ENCODE measurements at places on chromosomes 12 and 14. TPM values are rescaled to one million over a fixed set of nuclear protein-coding genes. Genes with fewer than 3 reads are reported as not detected.

PYGL gene
- total RNA-seq, result 62.8 TPM

CHGA gene
- not detected for total RNA-seq

BIN2 gene
- total RNA-seq, result not detected

MANSC4 gene
- not detected for total RNA-seq

LRIG3 gene
- 36.9 TPM for total RNA-seq

GPD1 gene
- not detected for total RNA-seq

CLEC14A gene
- total RNA-seq, result 90.1 TPM

TMPRSS12 gene
- not detected for total RNA-seq

BLTP3B gene
- total RNA-seq, result 8.3 TPM

COL2A1 gene
- not detected for total RNA-seq

LBHD2 gene
- not detected for total RNA-seq

ZNF891 gene
- 0.22 TPM for total RNA-seq

ZDHHC22 gene
- under 0.01 TPM for total RNA-seq

JKAMP gene
- 35.7 TPM for total RNA-seq

TAS2R31 gene
- total RNA-seq, result 1.1 TPM

EIF2B2 gene
- 37.3 TPM for total RNA-seq
